ENCODE measurements at places on chromosomes 4 and X.

DNA sequence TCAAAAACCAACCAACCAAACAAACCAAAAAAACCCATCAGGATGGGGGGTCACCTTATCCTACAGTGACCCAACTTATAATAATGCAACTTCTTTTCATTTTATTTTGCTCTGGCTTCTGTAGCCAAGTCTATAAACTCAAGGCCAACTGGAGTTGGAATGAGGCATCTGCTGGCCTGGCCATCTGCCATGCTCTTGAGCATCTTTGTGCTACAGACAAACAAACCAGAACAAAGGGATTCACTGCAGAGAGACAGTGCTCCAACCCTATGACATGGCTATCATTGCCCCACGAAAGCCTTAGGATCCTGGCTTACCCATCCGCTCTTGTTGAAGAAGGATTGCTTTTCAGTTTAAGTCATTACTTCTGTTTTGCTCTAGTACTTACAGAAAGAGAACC lies 49.2 kb upstream of the SCRG1 start:
- DNase-seq, result peak; percentile 19

- DNase-seq, result no peak
These were observed 3.6 kb downstream of the VSIG4 start for GRCh38 chrX:66036231-66036630.

DNA sequence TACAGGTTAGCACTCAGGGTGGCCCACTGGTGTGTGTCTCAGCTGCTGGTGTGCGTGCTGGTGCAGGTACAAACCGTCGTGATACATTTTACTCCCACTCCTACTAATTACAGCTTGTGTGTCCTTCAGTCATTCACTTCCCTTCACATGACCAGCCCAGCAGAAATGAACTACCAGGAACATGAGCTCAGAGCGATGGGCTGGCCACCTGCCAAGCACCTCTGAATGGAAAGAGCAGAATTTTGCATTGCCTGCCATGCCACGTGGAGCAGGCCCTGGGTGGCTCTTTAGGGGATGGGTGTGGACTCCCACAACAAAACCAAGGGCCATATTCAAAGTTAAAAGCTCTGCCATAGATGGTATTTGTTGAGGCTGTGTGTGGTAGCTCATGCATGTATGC lies 58.9 kb upstream of the PGM2 start:
- no peak for DNase-seq

DNA sequence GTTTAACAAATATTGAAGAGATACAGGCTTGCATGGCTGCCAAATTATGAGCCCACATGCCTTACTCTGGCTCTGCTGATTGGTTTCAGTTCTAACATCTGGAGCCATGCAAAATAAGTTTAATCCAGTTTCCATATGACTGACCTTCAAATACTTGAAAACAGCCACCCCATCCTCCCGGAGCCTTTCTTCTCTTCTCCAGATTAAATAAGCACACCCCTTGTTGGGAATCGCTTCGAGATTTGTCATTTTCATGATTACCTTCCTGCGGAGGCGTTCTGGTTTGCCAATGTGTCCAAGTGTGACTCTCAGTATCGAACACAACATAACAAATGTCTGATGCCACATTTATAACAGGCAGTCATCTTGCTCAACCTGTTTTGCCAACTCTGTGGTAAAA lies 101.6 kb upstream of the JADE1 start:
- DNase-seq, result peak; percentile 19

DNA sequence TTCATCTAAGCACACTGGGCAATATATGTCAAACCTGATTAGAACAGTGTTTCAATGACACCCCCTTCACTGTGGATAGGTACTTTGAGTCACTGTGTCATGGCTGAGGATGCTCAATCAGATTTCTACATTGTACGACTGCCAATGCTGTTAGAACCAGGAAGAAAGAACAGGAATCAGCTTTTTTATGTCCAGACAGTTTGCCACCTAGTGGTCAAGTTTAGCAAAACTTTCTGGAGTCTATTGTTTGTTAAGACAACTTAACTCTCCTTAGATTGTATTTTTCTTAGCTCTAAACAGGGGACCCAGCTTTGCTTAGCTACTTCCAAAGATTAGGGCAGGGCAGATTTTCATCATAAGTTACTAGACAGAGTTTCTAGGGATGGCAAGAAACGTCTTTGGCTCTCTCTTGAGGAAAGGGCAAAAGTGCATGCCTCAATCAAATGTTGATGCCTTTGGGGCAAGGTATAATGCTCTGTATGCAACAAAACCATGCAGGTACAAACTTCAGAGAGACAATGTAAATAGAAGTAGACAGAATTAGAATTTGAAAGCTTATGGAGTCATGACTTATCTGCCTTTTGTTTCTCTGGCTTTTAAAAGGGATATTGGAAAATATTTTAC lies 40.5 kb upstream of the BMP3 start:
- DNase-seq, result no peak

Data from BJ (cell line).